Activated CD8-positive, alpha-beta T cell treated with anti-CD3 and anti-CD28 coated beads, Interleukin-2, amount 10 ng/mL, durations not matched to agents 7 days and 5 days (primary cell): ENCODE measurements at places on chromosomes 1 and 21. TPM values are rescaled to one million over a fixed set of nuclear protein-coding genes. Genes with fewer than 3 reads are reported as not detected.
A peak's percentile ranks its signal among the peaks of the same experiment; 100 is the strongest.

LCE6A gene
- total RNA-seq, result not detected

TFAP2E gene
- total RNA-seq, result 1.1 TPM

DNA sequence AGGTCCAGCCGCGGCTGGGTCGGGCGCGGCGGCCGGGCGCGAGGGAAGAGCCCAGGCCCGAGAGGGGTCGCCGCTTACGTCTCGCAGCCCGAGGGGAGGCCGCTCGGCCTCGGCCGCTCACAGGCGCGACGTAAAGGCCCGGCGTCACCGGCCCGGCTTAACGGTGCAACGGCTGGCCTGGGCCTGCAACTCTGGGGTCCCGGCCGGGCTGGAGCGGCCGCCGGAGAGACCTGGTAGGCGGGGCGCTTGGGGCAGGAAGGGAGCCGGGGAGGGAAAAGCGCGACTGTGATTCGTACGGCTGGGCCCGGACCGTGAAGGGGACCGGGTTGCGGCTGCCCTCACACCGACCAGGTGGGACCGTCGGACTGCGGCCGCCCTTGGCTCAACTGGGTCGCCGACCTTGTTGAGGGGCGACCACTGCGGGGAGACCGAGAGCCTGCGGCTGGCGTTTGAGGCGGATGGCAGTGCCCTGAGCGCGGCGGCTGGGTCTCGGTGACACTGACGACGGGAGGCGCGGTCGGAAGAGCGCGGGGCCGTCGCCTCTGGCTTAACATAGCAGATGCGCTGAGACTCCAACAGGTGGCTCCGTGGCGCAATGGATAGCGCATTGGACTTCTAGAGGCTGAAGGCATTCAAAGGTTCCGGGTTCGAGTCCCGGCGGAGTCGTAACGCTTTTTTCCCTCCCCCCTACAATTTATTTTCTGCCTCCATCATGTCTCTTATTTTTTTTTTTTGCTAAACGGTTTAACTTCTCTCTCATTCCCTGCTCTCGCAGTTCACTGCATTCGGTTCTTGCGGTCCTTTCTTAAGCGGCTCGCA lies 31.8 kb downstream of the DNTTIP2 start:
- DNase-seq, result peak; percentile 92

GRCh38 chr1:20078171-20078651 lies 8.2 kb downstream of the PLA2G5 start:
- no peak for DNase-seq

- no peak for DNase-seq
Observed at GRCh38 chr1:183019139-183019740, 4.0 kb upstream of the LAMC1 start.

DNA sequence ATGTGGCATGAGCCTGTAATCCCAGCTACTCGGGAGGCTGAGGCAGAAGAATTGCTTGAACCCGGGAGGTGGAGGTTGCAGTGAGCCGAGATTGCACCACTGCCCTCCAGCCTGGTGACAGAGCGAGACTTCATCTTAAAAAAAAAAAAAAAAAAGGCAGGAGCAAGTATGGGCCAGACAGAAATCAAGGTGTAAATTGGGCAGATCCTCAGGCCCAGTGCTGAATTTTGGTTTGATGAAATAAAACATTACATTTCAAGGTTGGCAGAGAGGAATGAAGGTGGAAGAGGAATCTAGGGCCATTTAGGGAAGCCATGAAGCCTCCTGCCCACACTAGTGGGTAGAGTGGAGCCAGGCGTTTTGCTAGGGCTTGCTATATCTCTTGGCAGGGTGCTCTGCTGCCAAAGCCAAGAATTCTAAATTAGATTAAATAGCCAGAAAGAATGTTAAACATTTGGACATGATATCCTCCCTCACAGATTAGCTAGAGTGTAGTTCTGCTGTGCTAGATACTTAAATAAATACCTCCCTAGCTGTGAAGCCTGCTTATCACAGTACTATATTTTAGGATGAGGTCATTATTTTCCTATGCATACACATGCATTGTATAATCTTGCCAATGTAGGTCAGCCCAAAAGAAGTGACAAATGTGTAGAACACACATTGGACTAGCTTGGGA lies 16.6 kb upstream of the LGALS8 start:
- no peak for DNase-seq

ESRRG gene
- not detected for total RNA-seq

DNA sequence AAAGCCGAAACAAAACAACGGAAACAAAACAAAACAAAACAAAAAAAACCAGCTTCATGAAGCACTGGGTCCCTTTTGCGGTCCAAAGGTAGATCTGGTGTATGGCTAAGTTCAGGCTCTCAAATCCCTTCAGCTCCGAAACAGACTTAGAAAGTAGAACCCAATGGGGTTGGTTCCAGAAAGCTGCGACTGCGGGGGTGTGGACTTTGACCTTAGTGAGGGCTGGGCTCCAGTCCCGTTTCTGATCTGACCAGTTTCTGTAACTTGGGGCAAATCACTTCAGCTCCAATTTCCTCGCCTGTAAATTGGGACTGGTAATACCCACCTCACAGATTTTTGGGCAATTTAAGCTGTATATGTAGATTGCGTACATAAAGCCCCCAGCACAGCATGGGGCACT lies 105.2 kb downstream of the ZSCAN20 start:
- DNase-seq, result no peak

DRAM2 gene
- total RNA-seq, result 27.5 TPM

DNA sequence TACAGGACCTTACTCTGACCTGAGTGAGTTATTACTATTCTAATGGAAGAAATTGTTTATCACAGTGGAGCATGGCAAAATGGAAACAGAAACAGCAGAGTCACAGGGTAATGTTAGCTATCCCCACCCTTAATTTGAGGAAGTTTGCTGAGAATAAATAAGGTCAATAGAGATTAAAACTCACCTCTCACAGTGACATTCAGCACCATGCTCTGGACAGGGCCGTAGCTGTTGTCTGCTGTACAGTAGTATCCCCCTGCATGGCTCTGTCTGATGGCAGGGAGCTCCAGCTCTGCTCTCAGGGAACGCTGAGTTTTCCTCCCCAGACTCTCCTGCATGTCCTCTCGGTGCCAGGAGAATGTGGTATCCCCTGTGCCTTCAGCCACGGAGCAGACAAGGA lies 11.9 kb downstream of the FCRL4 start:
- DNase-seq, result no peak
